T-cell (primary cell): ENCODE measurements at places on chromosomes 12 and 14.

- DNase-seq: no peak
Observed at GRCh38 chr12:85260447-85260846, 19.6 kb upstream of the ALX1 start.

DNA sequence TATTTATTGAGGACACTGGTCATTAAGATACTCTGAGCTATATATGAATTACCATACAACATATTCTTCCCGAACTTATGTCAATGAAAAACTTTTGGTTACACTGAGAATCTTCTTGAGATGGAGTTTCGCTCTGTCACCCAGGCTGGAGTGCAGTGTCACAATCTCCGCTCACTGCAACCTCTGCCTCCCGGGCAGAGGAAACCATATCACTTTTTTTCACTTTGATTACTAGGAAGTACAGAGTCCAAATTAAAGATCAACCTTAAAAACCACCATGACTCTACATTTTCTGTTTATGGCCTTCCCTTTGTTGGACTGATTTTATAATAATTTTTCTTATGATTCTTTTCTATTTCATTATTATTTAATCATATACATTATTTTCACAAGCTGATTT is 336.5 kb downstream of the FSCB start:
- DNase-seq: no peak

GRCh38 chr14:79596551-79596950 is 614.8 kb downstream of the DIO2 start:
- no peak for DNase-seq

- DNase-seq: no peak
Observed at GRCh38 chr14:91580876-91581577, 70.9 kb upstream of the PPP4R3A start.

DNA sequence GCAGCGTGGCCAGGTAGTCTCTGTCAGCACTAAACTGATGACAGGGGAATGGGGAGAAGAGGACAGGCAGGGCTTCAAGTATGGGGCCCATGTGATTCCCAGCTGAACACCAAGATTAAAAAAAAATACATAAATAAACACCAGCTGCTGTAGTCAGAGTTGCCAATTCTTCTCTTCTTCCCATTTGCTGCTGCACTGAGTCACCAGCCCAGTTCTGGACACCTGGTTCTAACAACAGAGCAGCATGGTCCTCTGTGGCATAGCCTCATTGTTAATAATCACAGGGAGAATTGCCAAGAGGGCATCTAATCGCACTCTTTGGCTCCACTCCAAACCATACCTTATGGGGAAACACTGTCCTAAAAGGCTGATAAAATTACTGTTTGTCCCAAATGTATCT is 15.1 kb downstream of the PPM1H start:
- no peak for DNase-seq

DNA sequence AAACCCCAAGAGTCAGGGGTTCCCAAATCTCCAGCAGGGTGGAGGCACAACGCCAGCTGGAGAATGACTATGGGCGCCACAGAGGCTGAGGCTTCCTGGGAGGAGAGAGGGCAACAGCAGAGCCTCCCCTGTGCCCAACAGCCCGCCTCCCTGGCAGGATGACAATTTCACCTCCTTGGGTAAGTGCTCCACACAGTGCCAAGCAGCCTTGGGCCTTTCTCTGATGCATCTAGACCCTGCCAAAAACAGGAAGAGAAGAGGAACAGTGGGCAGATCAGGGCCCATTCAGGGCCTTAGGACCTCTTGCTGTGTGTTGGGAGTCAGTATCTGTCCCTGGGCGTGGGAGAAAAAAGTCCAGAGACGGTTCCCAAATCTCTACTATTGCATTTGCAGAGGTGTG is 5.0 kb upstream of the OR10P1 start:
- DNase-seq: no peak

- DNase-seq: no peak
Observed at GRCh38 chr14:94224040-94224439, 49.9 kb downstream of the PPP4R4 start.

GRCh38 chr14:60067882-60068281 is 23.8 kb upstream of the PCNX4 start:
- DNase-seq: no peak

- no peak for DNase-seq
Observed at GRCh38 chr12:113322343-113322742, 12.6 kb downstream of the SLC8B1 start.

DNA sequence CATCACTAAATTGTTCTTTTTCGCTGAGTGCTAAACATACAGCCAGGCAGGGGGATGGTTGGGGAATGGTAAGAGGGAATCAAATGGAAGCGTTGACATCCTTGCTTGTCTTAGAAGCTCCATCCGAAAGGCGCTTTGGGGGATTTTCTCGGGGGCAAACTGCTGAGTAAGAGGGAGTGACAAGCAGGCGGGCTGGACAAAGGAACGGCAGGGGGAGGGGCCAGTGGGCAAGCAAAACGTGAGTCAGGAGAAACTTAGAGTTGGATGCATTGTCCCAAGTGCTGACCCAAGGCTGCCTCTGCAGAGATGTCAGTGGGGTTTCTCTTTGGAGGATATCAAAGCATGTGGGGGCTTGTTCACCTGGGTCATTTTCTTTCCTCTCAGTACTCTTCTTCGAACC is 480.5 kb downstream of the VRK1 start:
- no peak for DNase-seq
